ENCODE measurements at places on chromosomes 3 and 15. TPM values are rescaled to one million over a fixed set of nuclear protein-coding genes. Genes with fewer than 3 reads are reported as not detected.

The ISLR gene
- total RNA-seq, result not detected

The CADM2 gene
- total RNA-seq, result 0.47 TPM

The TMC3 gene
- total RNA-seq, result not detected

The PLSCR2 gene
- not detected for total RNA-seq

The ISL2 gene
- total RNA-seq, result not detected

The TF gene
- total RNA-seq, result 0.60 TPM

The LRTM1 gene
- total RNA-seq, result not detected

The FEZF2 gene
- total RNA-seq, result not detected

The TSEN2 gene
- 10.9 TPM for total RNA-seq

The PDCD10 gene
- 51.6 TPM for total RNA-seq

The INKA1 gene
- total RNA-seq, result 2.3 TPM

The TNFSF10 gene
- total RNA-seq, result 159 TPM

The TGM5 gene
- total RNA-seq, result not detected

The ROBO2 gene
- total RNA-seq, result not detected

The LSAMP gene
- not detected for total RNA-seq

The CIDEC gene
- not detected for total RNA-seq

The COL7A1 gene
- total RNA-seq, result 1.6 TPM

The IQCB1 gene
- 33.2 TPM for total RNA-seq

The IVD gene
- 92.4 TPM for total RNA-seq

The LRRC2 gene
- total RNA-seq, result 0.75 TPM

The HIGD1A gene
- 44.5 TPM for total RNA-seq

The LINGO1 gene
- total RNA-seq, result not detected

The CILP gene
- 0.17 TPM for total RNA-seq

The ARPIN gene
- 0.06 TPM for total RNA-seq

The ENTPD3 gene
- not detected for total RNA-seq

The RAD18 gene
- total RNA-seq, result 31.1 TPM

The SOX14 gene
- not detected for total RNA-seq

The EEFSEC gene
- total RNA-seq, result 22.1 TPM

The PAK6 gene
- total RNA-seq, result 0.91 TPM

The PROK2 gene
- not detected for total RNA-seq

The CAMKV gene
- total RNA-seq, result not detected

Data from activated naive CD8-positive, alpha-beta T cell treated with anti-CD3 and anti-CD28 coated beads, Interleukin-2, amount 10 ng/mL, durations not matched to agents 7 days and 5 days (primary cell).